GM06990 (cell line): ENCODE measurements at places on chromosomes 5 and 9.
A peak's percentile ranks its signal among the peaks of the same experiment; 100 is the strongest.

GRCh38 chr5:157468293-157468965 lies 8.4 kb downstream of the NIPAL4 start:
- no peak for DNase-seq

DNA sequence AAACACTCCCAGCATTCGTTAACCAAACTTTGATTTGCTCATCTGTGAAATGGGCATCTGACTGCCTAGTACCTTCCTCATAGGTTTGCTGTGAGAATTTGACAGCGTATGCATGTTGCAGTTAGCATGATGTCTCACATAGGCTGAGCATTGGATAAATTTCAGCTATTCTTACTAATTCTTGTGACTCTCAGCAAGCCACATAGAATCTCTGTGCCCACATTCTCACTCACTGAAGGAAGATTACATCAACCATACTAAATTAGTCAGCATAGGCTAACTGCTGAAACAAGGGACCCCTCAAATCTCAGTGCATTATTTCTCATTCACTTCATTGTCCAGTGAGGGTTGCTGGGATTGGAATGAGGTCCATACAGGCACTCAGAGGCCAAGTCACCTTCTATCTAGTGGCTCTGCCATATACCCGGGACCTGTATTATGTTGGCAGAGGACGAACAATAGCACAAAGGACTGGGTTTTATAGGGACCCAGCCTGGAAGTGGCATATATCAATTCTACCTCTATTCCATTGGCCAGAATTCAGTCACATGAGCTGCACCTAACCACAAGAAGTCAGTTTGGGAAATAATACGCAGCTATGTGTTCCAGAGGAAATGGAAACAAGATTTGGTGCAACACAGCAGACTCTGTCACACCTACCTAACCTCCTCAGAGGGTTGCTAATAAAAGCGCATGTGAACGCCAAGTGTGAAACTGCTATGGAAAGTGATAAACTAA lies 4.2 kb upstream of the PTGER4 start:
- DNase-seq, result no peak

- no peak for DNase-seq
These were observed 14.6 kb downstream of the PLEKHG4B start for GRCh38 chr5:106587-106986.

GRCh38 chr9:109861499-109861898 lies 81.5 kb downstream of the PALM2AKAP2 start:
- no peak for DNase-seq

DNA sequence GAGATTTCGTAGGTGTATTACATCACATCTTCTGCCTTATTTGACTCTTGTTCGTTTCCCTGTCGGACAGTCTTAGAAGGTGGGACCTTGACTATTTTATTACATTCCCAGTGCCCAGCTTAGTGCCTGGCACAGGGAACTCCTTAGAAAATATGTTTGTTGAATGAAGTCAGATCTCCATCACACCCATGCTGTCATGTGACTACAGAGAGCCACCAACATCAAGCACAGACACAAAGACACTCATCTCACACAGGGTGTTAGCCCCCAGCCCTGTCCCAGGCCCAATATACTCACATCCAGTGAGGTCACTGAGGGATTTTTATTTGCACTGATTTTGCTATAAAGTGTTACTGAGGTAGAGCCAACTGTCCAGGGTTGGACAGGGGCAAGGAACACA lies 692 bp upstream of the SRA1 start:
- no peak for DNase-seq

GRCh38 chr9:83554278-83554677 lies 16.1 kb upstream of the FRMD3 start:
- no peak for DNase-seq

DNA sequence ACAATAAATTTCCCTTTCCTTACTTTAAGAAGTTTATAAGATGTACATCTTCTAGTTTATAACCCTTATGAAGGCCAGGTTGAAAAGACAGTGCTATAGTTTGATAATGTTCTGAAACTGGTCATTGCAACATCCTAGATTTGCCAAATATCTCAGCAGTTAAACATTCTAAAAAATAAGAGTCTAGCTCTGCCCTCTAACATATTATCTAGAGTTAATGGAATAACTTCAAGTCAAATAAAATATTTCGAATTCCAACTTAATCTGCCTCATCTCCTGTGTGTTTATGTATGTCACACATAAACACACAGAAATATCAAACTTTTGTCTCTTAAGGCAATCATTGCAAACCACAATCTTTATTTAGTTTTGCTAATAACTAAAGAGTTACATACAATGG lies 796.6 kb downstream of the TLE1 start:
- no peak for DNase-seq

DNA sequence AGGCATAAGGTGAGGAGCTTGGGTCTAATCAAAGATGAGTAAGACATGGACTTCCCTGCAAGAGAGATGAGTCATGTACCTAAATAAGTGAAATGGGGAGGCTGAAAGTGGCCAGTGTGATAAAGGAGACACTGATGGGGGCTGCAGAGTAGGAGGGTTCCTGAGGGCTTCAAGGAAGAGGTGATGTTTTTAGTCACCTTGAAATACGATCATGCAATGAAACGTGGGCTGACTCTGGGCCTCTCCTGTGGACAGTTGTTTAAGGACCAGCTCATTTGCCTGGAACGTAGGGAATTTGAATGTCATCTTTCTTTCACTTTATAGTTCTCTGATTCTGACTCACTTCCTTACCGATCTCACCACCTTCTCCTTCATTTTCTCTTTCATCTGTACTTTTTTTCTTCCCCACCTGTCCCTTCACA lies 49.6 kb upstream of the CPLX2 start:
- DNase-seq, result no peak

- no peak for DNase-seq
These were observed 6.0 kb upstream of the C1QTNF2 start for GRCh38 chr5:160376416-160376815.

- DNase-seq, result peak; percentile 37
These were observed at the start of gene PCDHGB3 for GRCh38 chr5:141369994-141370848. TSS of gene PCDHGB3 (plus strand) at chr5:141370242. CDS start at chr5:141370395, 153 bp downstream.

GRCh38 chr9:136055715-136056545 lies 39.2 kb downstream of the NACC2 start:
- DNase-seq, result peak; percentile 1

- DNase-seq, result peak; percentile 61
These were observed 153.1 kb downstream of the PCSK1 start for GRCh38 chr5:96279801-96280542.

GRCh38 chr9:72144756-72145492 lies 4.3 kb upstream of the GDA start:
- DNase-seq, result no peak

DNA sequence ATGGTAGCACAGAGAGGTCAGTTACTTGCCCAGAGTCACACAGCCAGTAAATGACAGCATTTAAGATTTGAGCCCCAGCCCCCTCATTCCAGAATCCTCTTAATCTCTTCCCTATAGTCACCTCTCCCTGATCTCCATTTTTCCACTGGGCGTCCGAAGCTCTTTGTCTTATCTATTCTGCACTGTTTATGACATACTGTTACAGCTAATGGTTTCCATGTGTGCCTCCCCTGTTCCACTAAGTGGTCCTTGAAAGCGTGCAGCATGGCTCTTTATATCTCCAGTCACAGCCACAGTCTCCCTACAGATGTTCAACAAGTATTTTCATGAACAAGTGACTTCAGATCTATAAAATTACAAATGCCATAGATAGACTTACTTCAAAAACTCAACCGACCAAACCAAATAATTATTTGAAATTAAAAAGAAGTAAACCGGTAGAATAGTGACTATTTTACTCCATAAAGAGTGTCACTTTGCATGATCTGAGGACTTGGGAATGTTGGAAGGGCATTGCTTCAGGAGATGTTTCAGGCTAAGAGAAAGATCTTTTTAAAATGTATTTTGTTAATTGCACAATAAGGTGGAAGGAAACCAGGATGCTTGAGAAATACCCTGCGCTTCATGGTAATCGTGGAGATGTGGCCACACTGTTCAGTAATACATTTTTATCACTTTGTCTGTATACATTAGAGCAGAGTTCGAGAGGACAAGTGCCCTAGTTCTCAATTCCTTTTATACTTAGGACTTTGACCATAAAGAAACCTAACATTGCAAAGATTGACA lies 237.2 kb downstream of the FBXL7 start:
- no peak for DNase-seq

- no peak for DNase-seq
These were observed 27.5 kb upstream of the TNPO1 start for GRCh38 chr5:72788866-72789505.

GRCh38 chr5:13987843-13988464 lies 43.5 kb upstream of the DNAH5 start:
- DNase-seq, result peak; percentile 11

DNA sequence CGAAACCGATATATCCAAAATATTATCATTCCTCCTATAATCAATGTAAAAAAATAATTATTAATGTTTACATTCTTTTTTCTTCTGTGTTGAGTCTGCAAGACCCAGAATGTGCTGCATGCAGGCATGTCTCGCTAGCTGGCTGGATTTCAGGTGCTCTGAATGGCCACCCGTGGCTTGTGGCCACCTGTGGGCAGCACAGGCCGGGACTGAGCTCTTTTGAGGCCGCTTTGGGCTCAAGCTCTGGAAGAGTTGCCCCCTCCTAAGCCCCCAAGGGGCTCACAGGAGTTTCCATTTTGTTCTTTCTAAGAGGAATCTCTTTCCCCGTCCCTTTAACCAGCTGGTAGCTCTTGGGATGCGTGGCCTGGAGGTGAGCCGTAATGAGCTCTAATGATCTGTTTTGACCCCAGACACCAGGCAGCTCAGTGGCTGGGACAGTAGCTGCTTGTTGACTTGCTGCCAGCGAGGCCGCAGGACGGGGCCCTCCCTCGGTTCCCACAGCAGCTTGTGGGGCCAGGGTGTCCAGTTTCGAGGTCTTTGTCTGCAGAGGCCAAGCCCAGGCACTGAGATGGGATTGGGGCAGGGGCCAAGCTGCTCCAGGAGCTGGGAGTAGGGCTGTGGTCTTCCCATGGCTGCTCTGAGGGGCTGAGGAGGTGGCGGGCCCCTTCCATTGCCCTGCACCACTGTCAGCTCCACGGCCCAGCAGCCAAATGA lies 20.8 kb downstream of the ASS1 start:
- no peak for DNase-seq

GRCh38 chr9:26426551-26427131 lies 466.0 kb downstream of the CAAP1 start:
- DNase-seq, result no peak

DNA sequence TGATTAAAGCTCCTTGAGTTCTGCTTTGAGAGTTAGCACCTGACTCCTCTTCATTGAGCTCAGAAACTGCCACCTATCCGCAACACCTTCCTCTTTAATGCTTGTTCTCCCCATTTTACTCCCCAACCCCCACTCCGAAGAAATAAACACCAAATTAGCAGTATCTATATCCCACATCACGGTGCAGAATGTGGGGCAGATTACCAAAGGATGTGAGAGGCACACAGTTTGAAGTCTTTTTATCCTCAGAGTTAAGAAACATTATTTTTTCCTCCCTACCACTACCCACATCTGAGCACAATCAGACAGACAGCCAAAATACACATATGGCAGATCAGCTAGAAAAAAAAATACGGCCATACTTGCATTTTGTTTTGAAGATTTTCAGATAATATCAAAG lies 26.1 kb upstream of the IL7R start:
- no peak for DNase-seq

DNA sequence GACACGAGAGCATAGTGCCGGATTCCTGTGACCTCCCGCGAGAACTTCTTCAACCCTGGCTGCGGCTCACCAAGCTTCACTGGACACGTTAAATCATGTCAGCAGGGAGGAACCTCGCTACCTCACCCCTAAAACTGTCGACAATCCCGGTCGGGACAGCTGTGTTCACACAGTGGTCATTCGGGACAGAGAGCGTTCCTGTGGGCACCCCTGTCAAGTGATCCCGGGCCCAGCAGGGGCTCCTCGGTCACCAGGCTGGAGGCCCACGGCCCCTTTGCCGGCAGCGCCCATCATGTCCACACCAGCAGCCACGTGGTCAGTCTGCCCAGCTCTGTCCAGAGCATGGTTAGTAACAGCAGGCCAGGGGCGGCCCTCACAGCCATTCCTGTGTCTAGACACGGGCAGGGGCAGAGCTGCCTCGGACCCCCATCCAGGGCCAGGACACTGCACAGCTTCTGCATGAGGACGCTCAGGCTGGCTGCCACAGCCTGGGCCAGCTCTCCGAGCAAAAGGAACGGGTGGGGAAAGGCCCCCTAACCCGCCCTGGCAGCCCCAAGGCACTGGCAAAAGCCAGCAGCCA lies 3.5 kb downstream of the INPP5E start:
- no peak for DNase-seq

DNA sequence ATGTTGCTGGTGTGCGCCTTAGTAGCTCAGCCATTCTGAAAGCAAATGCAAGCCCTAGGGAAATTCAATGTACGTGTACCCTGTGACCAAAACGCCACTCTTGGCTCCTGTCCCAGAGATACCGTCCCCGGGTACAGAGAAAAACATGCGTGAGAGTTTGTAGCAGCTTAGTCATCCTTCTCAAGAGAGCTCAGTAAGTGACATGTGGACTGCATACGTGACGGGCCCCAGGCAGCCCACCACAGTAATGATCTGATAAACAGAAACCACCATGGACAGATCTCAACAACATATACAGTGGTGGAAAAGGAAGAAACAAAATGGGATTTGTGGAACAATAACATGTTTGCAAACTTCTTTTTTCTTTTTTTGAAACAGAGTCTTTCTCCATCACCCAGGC lies 45.1 kb downstream of the S1PR3 start:
- DNase-seq, result no peak

GRCh38 chr9:99112750-99113413 lies 8.0 kb downstream of the TGFBR1 start:
- DNase-seq, result no peak

DNA sequence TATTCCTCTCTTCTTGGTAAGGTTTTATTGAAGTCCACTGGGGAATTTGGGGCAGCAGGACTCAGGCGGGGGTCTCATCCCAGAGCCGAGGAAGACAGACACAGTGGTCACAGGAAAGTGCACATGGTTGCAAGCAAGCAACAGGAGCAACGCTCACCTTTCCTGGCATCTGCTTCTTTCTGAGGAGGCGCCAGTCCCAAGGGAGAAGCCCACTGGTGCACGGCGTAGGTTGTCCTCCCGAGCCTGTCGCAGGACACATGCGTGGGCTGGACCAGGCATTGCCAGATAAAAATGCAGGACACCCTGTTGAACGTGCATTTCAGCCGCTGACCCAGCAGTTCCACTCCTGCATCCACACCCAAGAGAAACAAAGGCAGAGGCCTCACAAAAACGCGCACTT lies 72.4 kb upstream of the OLFM1 start:
- DNase-seq, result no peak

GRCh38 chr9:100595391-100596199 lies 17.7 kb downstream of the CAVIN4 start:
- peak; percentile 3 for DNase-seq

DNA sequence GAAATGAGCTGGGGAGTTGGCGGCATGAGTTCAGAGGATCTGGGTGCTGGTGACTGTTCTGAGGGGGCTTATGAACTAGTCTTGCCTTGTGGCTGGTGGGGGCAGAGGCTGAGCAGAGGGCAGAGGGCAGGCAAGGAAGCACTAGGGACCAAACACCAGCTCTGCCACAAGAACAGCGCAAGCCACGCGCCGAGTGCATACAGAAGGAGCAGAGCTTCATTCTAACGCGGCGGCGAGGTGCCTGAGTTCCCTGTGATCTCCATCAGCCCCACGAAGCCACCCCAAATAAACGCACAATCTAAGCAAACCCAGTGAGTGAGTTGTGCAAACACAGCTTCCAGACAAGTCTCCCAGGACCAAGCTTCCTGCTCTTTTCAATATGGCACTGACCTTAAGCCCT lies 110.6 kb upstream of the ALDH1B1 start:
- no peak for DNase-seq
